DMS 273 treated with DMSO at 0.1 percent for 48 hours (cell line): ENCODE measurements at places on chromosomes 2 and 18.

DNA sequence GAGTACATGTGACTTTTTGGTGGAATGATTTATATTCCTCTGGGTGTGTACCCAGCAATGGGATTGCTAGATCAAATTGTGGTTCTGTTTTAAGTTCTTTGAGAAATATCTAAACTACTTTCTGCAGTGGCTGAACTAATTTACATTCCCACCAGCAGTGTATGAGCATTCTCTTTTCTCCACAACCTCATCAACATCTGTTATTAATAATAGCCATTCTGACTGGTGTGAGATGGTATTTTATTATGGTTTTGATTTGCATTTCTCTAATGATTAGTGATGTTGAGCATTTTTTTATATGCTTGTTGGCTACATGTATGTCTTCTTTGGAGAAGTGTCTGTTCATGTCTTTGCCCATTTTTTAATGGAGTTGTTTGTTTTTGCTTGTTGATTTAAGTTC, 267.4 kb upstream of the NT5C1B start:
- DNase-seq, result no peak

DNA sequence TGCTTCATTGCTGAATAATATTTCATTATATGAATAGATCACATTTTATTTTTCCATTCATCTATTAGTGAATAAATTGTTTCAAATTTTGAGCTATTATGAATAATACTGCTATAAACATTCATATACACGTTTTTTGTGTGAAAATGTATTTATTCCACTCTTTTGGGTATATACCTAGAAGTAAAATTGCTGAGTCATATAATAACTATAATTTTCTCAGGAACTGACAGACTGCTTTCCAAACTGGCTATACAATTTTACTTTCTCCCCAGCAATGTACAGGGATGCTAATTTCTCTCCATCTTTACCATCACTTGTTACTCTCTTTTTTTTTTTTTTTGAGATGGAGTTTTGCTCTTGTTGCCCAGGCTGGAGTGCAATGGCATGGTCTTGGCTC, 35.5 kb upstream of the BAZ2B start:
- DNase-seq, result no peak

DNA sequence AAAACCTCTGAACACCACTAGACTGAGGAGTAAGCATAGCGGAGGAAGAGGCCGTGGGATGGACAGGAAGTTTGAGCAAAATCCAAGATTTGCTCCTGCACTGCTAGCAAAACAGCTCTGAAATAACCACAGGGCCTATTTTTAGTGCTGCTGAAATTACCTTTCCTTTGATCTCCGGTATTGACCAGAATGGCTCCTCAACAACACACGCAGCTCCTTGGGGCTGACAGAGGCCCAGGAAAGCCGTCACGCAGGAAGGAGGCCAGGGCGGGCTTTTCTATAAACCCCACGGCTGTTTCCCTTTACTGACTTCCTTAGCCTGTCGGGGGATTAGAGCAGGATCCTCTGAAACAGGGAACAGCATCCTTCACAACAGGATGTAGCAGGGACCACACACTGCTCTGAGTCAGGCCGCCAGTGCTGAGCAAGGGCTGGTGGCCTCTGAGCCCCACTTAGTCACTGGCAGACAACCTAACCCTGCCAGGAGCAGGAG, 80.8 kb upstream of the LCLAT1 start:
- no peak for DNase-seq

DNA sequence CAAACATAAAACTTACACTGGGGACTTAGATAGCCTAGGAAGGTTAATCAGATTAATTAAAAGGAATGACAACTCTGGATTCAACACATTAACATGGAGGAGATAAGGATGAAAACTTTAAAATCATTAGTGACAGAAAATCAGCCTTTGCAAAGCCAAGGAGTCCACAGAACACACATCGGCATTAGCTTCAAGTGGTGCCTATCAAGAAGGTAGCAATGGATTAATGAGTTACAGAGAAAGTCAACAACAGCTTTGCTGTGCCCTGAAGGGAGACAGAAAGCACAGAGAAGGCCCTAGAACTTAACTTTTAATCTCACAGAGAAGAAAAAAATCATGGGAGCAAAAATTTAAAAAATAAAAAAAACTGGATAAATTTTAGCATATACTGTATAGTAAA, 88.6 kb downstream of the KCNH7 start:
- DNase-seq, result no peak

GRCh38 chr18:21703241-21703820, 1.2 kb downstream of the ABHD3 start:
- no peak for DNase-seq

DNA sequence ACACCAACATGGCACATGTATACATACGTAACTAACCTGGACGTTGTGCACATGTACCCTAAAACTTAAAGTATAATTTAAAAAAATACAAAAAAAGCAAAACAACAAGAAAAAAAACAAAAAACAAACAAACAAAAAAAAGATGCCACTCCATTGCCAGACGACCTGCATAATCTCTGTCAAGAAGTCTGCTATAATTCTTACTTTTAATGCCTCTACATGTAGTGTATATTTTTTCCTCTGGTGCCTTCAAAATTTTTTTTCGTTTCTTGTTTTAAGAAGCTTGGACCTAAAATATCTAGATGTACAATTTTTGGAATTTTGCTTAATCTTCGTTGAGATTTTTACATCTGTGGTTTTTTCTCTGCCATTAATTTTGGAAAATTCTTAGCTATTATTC, 235.6 kb upstream of the ZNF521 start:
- DNase-seq, result no peak

DNA sequence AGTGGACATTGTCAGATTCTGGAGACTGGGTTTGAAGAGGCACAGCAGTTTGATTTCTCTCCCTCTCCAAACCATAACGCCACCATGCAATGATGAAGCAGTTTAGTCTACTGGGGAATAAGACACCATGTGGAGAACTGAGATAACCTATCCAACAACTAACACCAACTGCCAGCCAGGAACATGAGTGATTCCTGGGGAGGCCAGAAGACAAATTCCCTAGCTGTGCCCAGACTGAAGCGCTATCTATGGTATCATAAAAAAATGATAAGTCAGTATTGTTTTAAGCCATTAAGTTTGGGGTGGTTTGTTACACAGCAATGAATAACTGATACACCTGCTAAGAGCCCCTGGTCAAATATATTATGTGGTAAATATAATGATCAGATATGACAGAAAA, 129.3 kb downstream of the EXOC6B start:
- DNase-seq, result no peak

DNA sequence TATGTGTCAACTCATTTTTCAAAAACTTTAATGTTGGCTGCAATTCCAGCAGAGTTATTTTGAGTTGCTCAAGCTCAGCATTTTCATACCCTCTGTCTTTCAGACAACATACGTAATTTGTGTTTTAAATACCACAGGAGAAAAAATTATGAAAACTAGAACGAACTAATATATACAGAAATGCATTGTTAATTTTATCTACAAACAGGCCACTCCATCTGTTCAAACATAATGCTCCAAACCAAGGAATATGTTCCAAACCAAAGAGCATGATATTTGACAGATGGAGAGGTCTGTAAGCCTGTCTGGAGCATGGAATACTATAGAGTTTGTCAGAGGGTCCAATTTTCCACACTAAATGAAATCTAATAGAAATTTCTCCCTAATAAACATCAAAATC, 536.2 kb upstream of the FSIP2 start:
- peak; percentile 82 for DNase-seq

GRCh38 chr2:8073916-8074315, 607.9 kb upstream of the ID2 start:
- DNase-seq, result no peak

DNA sequence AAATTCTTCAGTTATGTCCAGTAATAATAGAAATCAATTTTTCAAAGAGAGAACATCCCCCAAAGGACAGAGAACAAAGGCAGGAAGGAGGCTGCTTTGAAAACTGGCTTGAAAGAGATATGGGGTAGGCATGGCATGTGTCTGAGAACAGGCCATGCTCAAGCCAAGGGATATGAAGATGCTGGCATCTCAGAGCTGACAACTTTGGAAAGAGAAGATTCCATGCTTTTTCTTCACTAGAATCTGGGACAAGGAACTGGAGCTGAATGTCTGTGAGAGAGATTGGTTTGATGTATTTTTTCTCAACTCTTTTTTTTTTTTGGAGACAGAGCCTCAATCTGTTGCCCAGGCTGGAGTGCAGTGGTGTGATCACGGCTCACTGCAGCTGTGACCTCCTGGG, 139.8 kb upstream of the DLX2 start:
- no peak for DNase-seq

- DNase-seq, result no peak
Measured at GRCh38 chr2:104745846-104746245, 108.1 kb upstream of the POU3F3 start.

- no peak for DNase-seq
Measured at GRCh38 chr2:33380001-33380609, 96.3 kb upstream of the RASGRP3 start.

- peak; percentile 93 for DNase-seq
Measured at GRCh38 chr18:12520442-12520992, 112.8 kb downstream of the PRELID3A start.

DNA sequence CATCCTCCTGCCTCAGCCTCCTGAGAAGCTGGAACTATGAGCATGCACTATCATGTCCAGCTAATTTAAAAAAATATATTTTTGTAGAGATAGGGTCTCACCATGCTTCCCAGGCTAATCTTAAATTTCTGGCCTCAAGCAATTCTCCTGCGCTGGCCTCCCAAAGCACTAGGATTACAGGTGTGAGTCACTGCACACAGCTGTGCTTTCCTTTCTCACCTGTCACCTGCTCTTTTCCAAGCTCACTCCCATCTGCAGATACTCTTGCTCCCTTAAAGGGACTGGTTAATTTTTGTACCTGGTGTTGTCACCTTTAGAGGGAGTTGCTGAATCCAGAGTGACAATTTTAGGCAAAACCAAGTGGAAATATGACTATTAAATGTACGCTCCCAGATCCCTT, 178.2 kb downstream of the LOXHD1 start:
- DNase-seq, result no peak

GRCh38 chr2:231685349-231686191, 22.8 kb upstream of the PTMA start:
- no peak for DNase-seq

DNA sequence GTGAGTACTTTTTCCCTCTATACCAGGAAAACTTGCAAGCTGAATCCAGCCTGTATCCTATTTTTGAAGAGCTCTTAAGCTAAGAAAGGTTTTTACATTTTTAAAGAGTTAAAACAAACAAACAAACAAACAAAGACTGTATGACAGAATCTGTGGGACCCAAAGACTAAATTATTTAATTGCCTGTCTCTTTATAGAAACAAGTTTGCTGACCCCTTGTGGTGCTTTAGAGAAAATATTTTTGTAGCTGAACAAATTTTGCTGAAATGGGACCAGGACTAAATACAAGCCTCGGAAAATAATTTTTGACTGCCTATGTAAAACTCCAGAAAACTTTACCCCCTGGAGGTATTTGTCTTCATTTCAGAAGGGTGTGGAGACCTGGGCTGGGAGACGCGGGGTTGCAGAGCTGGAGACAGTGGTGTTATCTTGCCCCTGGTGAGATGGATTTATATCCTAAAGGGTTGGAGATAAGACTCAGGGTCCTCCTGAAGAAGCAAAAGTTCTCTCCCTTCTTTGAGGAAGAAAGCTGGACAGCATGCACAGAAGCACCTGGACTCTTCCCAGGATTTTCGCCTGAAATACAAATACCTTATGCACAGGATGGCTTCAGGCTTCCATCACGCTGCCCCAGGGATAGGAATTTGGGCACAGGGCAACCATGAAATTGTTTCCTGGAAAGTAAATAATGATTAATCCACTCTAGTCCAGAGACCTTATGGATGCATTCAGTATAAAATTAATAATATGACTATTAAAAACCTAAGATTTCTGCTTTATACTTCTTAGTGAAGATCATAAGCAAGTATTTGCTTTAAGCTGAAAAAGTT, 54.3 kb downstream of the TMX3 start:
- peak; percentile 19 for DNase-seq

DNA sequence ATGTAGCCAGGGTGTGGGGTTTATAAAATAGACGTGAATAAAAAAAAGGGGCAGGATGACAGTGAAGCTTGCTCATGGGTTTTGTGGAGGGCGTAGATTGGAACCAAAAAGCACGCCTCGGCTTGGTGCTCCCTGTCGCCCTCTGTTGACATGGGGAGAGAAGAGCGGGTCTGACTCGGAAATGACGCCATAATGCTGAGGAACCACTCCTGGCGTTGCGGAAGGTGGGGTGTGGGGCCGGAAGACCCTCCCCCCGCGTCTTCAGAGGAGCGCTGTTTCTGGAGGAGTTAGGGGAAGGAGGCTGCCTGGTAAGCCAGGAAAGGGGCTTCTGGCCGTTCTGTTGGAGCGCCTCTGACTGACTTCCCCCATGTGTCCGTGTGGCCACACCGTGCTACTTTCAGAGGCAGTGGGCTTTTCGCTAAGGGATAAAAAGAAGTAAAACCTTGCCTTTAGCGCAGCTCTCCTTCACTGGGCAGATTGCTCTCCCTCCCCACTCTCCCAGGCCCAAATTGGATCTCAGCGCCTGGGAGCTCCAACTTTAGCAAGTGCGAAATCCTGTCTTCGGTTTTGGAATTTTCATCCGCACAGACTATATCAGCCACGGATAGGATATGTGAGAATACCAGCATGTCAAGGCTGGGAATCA, 42.8 kb downstream of the PLEKHA3 start:
- peak; percentile 70 for DNase-seq

DNA sequence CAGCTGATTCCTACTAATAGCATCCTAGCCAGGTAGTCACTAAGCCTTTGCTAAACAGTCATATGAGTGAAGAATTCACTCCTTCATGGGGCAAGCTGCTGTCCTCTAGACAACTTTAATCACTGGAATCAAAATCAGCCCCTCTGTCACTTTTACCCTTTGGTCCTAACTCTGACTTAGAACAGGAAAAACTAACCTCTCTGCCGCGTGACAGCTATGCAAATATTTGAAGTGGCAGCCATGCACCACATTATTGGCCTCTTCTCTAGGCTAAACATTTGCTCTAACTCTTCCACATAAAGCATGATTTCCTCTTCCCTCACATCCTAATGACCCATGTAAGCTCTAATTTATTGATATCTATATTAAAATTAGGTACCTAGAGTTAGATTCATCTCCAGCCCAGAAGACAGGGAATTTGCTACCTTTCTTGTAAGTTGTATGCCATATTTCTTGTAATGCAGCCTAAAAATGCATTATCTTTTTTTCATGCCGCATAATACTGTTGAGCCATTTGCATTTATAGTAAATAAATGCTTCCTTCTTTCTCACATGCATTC, 12.8 kb upstream of the ONECUT2 start:
- DNase-seq, result no peak
